ENCODE measurements at places on chromosomes 5 and 9. TPM values are rescaled to one million over a fixed set of nuclear protein-coding genes. Genes with fewer than 3 reads are reported as not detected.

DNA sequence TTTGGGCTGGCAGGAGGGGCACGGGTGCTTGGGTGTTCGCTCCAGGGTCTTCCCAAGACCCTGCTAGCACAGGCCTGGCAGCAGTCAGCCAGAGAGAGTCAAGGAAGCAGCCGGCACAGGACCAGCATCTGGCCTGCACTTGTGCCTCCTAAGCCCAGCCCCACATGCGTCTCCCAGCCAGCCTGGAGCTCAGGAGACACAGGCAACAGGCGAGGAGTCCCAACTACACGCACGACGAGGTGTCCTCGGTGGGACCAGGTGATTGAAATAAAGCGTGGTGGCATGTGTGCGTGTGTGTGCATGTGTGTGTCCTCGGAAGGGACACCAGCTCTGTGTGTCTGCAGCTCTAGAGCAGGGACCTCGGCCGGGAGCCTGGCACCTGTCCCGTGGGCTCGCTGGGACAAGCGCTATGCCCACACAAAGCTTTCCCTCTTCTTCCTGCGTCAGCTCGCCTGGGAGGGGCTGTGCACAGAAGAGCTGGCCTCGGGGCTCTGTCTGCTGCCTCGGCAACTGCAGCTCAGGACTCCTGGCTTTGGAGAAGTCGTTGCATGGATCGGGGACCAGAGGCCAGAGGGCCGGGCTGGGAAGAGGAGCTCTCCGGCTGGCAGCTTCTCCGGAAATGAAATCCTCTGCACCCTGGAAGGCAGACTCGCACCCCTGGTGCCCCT, 14.7 kb upstream of the SLC9A3 start:
- peaks cover 20% of the 10 kb centered on the region for H3K27me3 ChIP-seq
- peaks cover 2% of the 10 kb centered on the region for H3K36me3 ChIP-seq
- H3K4me3 ChIP-seq: no peak overlapping the region
- H3K27ac ChIP-seq: no peak overlapping the region

GRCh38 chr5:125057912-125058826, 311.7 kb upstream of the ZNF608 start:
- H3K4me1 ChIP-seq: peaks cover 39% of the 10 kb centered on the region
- peak overlapping the region; percentile 73 for H3K27ac ChIP-seq
- H3K36me3 ChIP-seq: peaks cover 3% of the 10 kb centered on the region
- H3K27me3 ChIP-seq: no peaks in the 10 kb centered on the region
- peak overlapping the region; percentile 24 for H3K4me3 ChIP-seq

GRCh38 chr5:9380109-9380508, 165.8 kb downstream of the SEMA5A start:
- peaks cover 11% of the 10 kb centered on the region for H3K4me1 ChIP-seq
- no peak for DNase-seq
- H3K27ac ChIP-seq: no peak overlapping the region
- H3K4me3 ChIP-seq: no peak overlapping the region
- H3K27me3 ChIP-seq: no peaks in the 10 kb centered on the region

GRCh38 chr9:109168170-109168569, 1.1 kb upstream of the FRRS1L start:
- H3K36me3 ChIP-seq: peaks cover 1% of the 10 kb centered on the region
- H3K4me1 ChIP-seq: peaks cover 3% of the 10 kb centered on the region
- no peak overlapping the region for H3K27ac ChIP-seq
- H3K27me3 ChIP-seq: peaks cover 5% of the 10 kb centered on the region

- peaks cover 28% of the 10 kb centered on the region for H3K36me3 ChIP-seq
- no peaks in the 10 kb centered on the region for H3K27me3 ChIP-seq
- H3K4me1 ChIP-seq: peaks cover 11% of the 10 kb centered on the region
- no peak overlapping the region for H3K27ac ChIP-seq
Measured at GRCh38 chr9:130873966-130874365, 22.6 kb downstream of the QRFP start.

DNA sequence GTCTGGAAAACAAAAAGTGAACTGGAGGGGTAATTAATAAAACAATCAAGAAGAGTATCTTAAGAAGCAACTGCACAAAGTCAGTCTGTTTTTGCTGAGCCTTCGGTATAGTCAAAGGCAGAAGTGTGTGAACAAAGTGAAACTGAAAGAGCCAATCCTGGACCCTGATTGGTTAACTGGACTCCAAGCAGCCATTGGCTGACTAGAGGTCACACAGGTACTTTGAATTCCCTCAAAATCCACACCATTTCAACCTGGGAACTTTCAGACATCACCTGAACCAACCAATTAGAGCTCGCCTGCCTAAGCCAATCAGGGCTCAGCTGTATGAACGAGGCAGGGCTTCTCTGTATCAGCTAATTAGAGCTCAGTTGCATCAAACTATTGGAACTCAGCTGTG, 286.7 kb downstream of the TLE4 start:
- no peaks in the 10 kb centered on the region for H3K4me1 ChIP-seq
- no peaks in the 10 kb centered on the region for H3K27me3 ChIP-seq
- DNase-seq: no peak

GRCh38 chr9:123537809-123538208, 181.8 kb downstream of the CRB2 start:
- no peak overlapping the region for H3K4me3 ChIP-seq
- peaks cover 7% of the 10 kb centered on the region for H3K36me3 ChIP-seq
- H3K27me3 ChIP-seq: no peaks in the 10 kb centered on the region
- no peaks in the 10 kb centered on the region for H3K4me1 ChIP-seq

DNA sequence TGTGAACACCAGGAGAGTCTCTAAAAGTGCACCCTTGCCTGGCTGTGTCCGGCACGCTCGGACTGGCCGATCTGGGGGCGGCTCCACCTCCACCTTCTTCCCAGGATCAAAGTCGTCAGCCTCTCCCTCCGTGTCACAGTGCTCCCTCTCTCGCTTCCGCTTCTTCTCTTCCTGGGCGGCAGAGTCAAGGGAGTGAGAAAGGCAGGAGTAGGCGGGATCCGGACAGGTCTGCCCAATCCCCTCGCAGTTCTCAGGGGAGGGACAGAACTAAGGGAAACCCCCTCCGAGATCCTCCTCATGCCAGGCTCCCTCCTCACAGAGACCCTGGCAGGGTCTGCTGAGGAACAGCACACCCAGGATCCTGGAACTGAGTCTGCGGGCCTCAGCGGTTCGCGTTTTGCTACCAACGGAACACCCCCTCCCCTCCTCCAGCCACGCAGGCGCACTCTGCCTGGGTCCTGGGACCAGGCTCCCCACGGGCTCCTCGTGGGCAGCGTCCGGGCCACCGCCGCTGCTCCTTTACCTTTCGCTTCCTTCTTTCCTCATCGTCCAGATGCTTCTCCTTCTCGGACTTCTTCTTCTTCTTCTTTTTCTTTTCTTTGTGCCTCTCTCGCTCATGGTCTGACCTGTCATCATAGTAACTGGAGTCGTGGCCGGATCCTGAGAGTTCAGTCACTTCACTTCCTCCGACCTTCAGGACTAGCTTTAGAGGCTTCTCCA, 1.3 kb downstream of the BRD9 start:
- H3K27me3 ChIP-seq: no peaks in the 10 kb centered on the region
- H3K4me3 ChIP-seq: peak overlapping the region; percentile 94
- peak overlapping the region; percentile 93 for H3K27ac ChIP-seq
- DNase-seq: peak; percentile 68
- peaks cover 29% of the 10 kb centered on the region for H3K4me1 ChIP-seq

GRCh38 chr5:67361932-67362729, 165.5 kb upstream of the CD180 start:
- H3K4me1 ChIP-seq: peaks cover 19% of the 10 kb centered on the region
- H3K36me3 ChIP-seq: peaks cover 1% of the 10 kb centered on the region
- H3K27ac ChIP-seq: no peak overlapping the region
- DNase-seq: no peak
- H3K27me3 ChIP-seq: peaks cover 2% of the 10 kb centered on the region

GRCh38 chr5:148394587-148395019, 10.8 kb downstream of the FBXO38 start:
- H3K27me3 ChIP-seq: no peaks in the 10 kb centered on the region
- DNase-seq: no peak
- no peak overlapping the region for H3K4me3 ChIP-seq

DNA sequence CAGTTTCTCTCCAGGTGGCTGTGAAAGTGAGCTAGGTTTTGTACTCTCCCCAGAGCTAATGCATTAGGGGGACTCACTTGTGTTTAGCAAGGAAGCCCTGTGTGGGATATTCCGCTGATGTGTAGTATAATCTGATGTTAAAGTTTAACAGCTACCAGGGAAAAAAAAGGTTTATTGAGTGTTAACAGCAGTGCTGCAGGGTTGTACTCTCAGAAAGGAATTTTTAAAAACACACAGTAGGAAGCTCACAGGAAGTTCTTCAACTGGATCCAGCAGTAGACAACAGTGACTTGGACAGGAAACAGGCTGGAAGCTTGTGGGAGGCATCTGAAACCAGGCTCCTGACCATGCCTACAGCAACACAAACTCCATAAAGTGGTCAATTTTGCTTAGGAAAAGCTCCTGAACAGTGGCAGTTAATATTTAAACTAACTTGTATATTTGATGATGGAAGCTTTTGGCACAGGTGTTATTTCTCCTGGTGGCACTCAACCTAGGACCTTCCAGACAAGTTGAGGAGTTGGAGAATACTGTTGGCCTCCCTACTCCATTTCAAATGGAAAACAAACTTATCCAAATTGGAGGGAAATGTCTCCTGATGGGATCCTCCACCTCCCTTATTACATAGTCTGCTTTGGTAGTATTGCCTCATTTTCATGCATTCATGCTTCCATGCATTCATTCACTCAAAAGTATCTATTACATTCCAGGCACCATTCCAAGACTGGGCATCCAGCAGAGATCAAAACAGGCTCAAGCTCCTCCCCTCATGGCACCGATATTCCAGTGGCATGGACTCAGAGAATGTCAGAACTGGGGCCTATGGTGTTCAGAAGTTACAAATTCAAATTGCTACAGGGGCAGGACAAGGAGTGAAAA, 54.7 kb downstream of the FOXD1 start:
- no peak overlapping the region for H3K4me3 ChIP-seq
- no peak overlapping the region for H3K27ac ChIP-seq
- no peaks in the 10 kb centered on the region for H3K36me3 ChIP-seq
- peaks cover 18% of the 10 kb centered on the region for H3K4me1 ChIP-seq
- DNase-seq: no peak

GRCh38 chr9:137703842-137704508, 85.2 kb downstream of the EHMT1 start:
- DNase-seq: no peak
- H3K4me3 ChIP-seq: no peak overlapping the region
- H3K36me3 ChIP-seq: peaks cover 4% of the 10 kb centered on the region
- peaks cover 17% of the 10 kb centered on the region for H3K4me1 ChIP-seq

DNA sequence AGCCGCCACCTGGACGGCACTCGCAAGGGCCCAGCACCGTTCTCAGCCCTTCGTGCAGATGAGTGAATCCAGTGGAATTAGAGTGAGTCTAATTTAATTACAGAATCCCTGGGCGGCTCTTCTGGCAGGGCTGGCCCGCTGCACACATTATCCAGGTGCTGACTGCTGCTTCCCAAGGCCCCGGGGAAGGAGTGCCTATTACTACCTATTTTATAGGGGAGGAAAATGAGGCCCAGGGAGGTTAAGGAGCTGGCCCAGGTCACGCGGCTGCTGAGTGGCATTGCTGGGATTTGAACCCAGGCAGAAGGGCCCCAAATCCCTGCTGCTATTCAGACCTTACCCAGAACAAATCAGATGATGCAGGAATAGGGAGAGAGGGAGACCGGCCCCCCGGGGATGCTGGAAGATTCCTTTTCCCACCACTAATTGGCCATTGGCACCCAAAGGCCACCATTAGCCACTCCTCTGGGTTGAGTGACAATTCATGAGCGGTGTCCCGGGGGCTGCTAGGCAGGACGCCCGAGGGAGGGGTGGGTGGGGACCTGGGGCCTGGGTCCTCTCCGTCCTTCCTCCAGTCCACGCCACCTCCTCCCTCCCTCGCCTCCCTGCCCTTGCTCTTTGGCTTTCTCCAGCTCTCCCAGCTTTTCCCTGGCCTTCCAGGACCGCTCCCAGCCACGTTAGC, 10.3 kb upstream of the QRFP start:
- H3K27ac ChIP-seq: no peak overlapping the region
- no peaks in the 10 kb centered on the region for H3K27me3 ChIP-seq
- no peak overlapping the region for H3K4me3 ChIP-seq

DNA sequence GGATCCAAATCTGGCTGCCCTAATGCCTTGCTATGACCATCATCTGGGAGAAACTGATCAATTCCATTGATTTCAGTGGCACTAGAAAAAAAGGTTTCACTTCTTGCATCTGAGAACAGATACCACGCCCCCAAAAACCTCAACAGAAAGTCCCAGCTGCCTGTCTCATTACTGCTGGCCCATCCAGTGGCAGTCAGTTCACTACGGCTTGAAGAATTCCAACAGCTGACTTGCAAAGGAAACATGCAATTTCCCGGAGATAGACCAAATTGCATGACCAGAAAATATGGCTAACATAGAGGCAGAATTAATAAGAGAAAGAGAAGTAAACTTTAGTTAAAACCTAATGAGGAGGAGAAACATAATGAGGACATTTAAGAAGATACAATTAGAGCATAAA, 48.6 kb downstream of the UGCG start:
- peaks cover 20% of the 10 kb centered on the region for H3K4me1 ChIP-seq
- H3K36me3 ChIP-seq: no peaks in the 10 kb centered on the region
- DNase-seq: no peak
- no peaks in the 10 kb centered on the region for H3K27me3 ChIP-seq
- no peak overlapping the region for H3K27ac ChIP-seq
- H3K4me3 ChIP-seq: no peak overlapping the region

DNA sequence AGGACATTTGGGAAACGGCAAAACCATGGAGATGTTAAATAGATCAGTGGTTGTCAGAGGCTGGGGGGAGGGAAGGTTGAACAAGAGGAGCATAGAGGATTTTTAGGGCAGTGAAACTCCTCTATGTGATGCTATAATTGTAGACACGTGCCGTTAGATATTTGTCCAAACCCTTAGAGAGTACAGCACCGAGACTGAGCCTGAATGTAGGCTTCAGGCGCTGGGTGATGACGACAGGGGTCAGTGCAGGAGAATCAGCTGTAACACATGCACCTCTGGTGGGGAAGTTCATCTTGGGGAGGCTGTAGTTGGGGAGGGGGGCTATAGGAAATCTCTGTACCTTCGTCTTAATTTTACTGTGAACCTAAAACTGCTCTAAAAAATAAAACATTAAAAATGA, 22.2 kb upstream of the CLPTM1L start:
- DNase-seq: no peak

DNA sequence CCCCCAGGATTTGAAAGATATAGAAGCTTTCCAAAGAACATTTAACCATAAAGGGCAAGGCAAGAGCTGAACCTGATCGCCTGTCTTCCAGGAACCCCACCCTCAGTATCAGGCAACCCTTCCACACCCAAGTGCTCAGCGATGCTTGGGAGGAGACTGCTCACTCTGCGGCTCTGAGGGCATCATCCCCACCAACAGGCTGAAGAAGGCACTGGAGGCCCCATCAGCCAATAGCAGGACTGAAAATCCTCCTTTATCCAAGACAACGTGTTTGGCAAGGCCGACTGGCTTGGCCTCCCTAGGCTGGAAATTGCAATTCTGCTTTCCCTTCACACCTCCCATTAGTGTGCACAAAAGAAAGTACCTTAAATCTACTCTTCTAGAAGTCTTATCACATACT, 1.4 kb upstream of the PPP2CA start:
- peak overlapping the region; percentile 95 for H3K4me3 ChIP-seq
- H3K36me3 ChIP-seq: no peaks in the 10 kb centered on the region
- no peak for DNase-seq
- H3K27me3 ChIP-seq: no peaks in the 10 kb centered on the region
- peaks cover 33% of the 10 kb centered on the region for H3K4me1 ChIP-seq

Gene PCDHA5
- 0.32 TPM for total RNA-seq

Gene NEUROG1
- not detected for total RNA-seq

Gene TMOD1
- 1.3 TPM for total RNA-seq

Gene EQTN
- not detected for total RNA-seq

Gene PCDHB12
- 2.4 TPM for total RNA-seq

Gene KCNV2
- total RNA-seq: not detected

Gene IL9
- total RNA-seq: not detected

Data from chondrocyte (in vitro differentiated cells).